NCI-H187 (cell line): ENCODE measurements at places on chromosomes 2 and 18.

GRCh38 chr2:24971286-24971535, 544 bp downstream of the DNAJC27 start:
- DNase-seq, result no peak

DNA sequence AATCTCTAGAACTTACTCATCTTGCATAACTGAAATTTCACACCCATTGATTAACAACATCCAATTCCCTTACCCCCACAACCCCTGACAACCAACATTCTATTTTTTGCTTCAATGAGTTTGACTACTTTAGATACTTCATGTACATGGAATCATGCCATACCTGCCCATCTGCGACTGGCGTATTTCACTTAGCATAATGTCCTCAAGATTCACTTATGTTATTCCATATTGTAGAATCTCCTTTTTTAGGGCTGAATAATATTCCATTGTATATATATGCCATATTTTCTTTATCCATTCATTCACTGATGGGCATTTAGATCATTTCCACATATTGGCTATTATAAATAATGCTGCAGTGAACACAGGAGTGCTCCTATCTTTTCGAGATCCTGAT, 13.8 kb downstream of the CTAGE1 start:
- no peak for DNase-seq

DNA sequence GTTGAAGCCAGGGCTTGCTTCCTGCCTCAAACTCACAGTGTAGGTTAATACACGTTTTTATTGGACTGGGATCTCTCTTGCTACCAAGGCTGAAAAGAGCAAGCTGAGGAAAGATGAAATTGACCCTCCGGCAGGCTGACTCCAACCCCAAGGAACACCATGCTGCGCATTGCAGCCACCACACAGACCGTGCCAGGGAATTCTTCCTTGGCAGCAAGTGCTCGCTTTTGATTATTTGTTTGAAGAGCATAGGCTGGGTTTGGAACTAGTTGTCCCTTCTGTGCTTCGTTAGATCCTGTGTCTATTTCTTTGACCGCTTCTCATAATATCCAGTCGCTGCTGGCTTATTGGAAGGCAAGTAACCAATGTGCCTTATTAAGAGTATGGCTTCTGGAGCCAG, 34.4 kb upstream of the DARS1 start:
- DNase-seq, result no peak

- no peak for DNase-seq
Observed at GRCh38 chr2:233831011-233831721, 23.2 kb downstream of the HJURP start.

GRCh38 chr18:55925772-55926171, 337.8 kb upstream of the TCF4 start:
- no peak for DNase-seq

- no peak for DNase-seq
Observed at GRCh38 chr2:26324903-26325302, 21.0 kb upstream of the SELENOI start.

DNA sequence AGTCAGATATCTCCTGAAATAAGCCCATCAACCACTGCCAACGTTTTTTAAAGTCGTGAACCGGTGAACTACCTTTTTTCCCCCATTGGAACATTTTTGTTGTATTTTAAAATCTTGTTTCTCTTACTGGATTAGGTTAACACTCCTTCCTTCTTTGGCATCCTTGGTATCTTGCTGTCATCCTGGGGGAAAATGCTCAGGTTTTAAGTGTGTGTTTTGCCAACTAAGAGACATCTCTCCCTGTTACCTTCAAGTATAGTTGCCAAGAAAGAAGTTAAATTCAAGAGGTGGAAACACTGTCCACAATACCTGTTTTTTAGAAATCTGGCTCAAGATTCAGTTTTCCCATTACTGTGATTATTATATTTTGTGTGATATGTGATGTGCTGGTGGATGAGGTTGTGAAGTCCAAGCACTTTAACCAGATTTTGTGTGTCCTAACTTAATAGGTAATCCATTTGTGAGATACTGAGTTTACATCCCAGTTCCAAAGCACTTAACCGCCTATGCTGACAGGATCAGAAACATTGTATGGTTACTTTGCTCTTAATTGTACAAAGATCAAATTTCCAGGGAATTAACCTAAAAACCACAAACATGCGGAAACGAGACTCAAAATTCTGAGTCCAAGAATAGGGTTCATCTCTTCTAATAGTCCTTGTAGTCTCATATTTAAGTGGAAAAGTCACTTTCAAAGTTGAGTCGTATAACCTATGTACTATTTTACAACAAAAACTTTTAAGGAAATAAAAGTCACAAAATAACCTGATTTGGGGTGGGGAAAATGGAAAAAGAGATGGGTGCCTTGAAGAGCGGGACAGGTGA, 1.3 kb upstream of the SP3 start:
- no peak for DNase-seq

DNA sequence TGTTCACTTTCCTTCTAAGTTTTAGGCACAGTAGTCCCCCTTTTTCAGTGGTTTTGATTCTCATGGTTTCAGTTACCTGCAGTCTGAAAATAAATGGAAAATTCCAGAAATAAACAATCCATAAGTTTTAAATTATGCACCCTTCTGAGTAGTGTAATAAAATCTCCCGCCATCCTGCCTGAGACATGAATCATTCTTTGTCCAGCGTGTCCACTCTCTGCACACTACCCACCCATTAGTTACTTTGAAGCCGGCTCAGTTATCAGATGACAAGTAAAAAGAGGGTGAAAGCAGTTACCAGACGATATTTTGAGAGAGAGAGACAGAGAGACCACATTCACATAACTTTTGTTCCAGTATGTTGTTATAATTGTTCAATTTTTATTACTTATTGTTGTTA, 400.5 kb downstream of the TMX3 start:
- DNase-seq, result no peak

DNA sequence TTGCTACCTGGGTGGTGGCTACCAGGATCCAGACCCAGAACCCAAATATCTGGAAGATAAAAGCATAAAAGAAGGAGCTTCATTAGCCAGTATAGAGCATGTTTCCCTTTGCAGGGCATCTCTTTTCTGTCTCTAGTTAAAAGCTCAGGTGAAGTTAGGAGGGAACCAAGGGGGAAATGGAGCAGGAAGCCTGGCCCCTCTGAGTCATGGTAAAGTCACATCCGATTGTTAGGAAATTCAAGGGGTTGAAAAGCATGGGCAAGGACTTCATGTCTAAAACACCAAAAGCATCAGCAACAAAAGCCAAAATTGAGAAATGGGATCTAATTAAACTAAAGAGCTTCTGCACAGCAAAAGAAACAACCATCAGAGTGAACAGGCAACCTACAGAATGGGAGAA, 126.9 kb downstream of the RPIA start:
- DNase-seq, result no peak

DNA sequence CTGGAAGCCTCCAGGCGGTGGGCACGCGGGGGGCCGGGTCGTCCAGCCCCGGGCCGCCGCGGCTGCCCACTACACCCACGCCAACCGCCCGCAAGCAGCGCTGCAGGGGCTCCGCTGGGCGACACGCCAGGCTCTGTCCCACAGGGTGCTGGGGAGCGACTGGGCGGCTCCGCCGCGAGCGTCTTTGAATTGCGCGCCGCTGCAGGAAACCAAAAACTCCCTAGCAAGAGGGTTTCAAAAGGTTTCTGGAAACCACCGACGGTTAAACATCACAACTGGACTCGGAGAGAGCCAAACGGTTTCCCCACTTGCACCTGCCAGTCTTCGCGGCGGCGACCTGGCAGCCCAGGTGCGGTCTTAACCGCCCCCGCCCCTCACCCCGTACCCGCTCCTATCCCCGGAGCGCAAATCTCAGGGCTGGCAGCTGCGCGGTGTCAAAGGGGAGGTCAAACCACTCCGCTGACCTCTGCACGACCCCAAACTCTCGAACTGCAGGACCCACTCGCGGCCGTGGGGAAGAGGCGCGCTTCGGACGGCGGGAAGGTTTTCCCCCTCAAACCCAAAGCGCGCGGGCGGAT, 1.0 kb downstream of the CXCR4 start:
- no peak for DNase-seq

DNA sequence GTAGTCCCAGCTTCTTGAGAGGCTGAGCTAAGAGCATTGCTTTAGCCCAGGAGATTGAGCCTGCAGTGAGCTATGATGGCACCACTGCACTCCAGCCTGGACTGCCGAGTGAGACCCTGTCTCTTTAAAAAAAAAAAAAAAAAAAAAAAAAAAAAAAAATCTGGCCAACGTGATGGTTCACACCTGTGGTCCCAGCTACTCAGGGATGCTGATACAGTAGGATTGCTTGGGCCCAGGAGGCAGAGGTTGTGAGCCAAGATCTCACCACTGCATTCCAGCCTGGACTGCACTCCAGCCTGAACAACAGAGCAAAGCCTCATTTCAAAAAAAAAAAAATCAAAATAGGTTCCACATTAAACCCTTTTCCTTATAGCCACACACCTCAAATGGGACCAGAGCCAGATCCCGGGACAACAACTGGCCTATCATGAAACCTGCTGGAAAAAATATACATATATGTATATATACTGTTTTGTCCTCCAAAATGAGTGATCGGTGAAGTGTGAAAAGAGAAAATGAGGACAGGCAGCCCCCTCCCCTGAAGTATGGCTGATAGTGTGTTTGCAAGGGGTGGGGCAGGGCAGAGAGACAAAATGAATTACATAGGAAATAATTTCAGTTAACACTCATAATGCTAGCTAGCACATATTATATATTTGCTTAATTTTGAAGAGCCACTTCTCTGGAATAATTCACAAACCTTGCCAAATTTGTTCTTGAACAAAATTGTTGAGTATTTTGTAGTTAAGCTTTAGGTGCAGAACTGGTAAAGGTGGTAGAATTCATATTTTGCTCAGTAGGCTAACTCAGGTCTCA, 22.9 kb downstream of the MAPRE2 start:
- no peak for DNase-seq

GRCh38 chr2:38505779-38506178, 96.9 kb downstream of the HNRNPLL start:
- no peak for DNase-seq

DNA sequence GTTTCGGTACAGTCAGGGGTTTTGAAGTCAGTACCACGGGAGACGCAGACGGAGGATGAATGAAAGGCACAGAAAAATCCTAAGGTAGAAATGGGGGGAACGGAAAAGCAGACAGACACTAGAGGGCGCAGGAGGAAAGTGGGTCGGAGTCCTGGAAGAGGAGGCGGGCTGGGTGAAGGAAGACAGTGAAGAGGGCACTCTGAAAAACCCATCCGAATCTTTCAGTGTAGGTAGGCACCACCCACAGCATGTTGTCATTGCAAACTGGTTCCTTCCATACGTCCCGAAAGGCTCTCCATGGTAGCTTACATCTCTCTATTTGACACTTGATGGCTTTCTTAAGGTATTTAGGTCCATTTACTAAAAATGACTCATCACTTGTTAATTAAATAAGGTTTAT, 18.5 kb upstream of the ZNF236 start:
- peak; percentile 12 for DNase-seq

- DNase-seq, result no peak
Observed at GRCh38 chr2:233442028-233442310, 87.7 kb downstream of the DGKD start.

DNA sequence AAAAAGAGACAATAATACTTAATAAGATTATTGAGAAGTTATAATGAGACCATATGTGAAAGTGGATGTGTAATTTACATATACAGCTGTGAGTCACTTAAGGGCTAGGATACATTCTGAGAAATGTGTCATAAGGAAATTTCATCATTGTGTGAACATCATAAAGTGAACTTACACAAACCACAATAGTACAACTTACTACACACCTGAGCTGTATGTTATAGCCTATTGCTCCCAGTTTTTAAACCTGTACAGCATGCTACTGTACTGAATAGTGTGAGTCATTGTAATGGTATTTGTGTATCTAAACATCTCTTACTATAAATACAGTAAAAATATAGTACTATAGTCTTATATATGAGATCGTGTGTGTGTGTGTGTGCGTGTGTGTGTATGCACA, 1420.3 kb upstream of the PIK3C3 start:
- DNase-seq, result no peak

- no peak for DNase-seq
Observed at GRCh38 chr2:73103018-73103542, 9.7 kb downstream of the RAB11FIP5 start.

- peak; percentile 40 for DNase-seq
Observed at GRCh38 chr2:76851000-76851399, 671.2 kb downstream of the LRRTM4 start.

DNA sequence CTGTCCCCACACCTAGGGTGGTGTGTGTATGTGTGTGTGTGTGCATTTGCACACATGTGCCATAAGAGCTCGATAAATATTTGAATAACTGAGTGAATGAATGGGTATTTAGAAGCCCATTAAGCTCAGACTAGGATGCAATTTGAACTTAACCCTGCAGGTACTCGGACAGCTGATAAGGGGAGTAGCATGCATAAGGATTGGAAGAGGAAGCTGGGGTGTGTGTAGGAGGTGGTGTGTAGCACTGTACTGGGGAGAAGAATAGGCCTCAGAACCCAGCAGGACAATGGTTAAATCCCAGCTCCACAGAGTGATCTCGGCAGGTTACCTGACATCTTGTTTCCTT, 1.8 kb upstream of the KCNF1 start:
- DNase-seq, result no peak

DNA sequence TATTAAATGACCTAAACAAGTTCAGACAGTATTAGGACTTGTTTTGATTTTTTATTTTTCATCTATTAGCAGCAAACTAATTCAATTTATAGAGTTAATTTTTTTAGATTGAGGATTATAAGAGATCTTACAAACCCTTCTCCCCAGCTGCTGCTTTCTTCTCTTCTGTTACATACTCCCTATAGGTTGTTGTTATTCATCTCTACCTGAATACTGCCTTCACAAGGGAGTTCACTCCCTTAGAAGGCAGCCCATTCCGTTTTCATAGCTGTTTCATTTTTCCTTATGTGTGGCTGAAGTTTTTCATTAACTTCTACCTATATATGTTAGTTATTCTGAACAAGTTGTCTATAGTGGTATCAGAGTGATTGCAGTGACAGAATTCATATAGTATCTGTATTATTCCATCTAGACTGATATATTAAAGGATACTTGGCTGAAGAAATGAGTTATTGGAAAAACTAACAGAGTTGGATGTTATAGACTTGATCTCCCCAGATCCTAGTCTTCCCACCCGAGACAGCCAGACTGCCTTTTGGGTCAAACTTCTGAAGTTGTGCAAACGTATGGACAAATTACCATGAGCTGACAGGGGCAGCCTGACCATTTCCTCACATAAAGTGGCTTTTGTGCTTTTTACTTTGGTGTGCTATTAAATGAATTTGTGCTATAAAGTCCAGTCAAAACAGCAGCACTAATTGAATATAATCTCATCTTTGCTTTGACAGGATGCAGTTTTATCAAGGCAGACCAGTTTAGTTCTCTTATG, 8.7 kb downstream of the GLS start:
- DNase-seq, result no peak

- no peak for DNase-seq
Observed at GRCh38 chr2:112973156-112973555, 4.7 kb upstream of the IL36G start.

DNA sequence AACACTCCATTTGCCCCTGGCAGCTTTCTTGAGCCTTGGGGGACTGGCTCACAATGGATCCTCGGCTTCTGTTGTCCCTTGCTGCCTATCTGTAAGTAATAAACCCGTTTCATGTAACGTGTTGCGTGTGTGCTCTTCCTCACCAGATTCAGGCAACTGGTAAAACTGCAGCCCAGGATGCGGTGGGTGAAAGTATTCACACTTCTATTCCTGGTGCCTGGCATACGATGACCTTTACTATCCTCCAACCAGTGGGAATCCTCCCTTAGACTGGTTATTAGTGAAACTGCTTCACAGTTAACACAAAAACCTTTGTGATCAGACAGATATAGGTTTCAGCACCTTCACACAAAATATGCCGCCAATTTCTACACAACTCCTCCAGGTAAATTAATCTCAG, 13.6 kb upstream of the ICA1L start:
- DNase-seq, result no peak
